Skin of body (tissue), 3 donors: ENCODE measurements at places on chromosomes 6 and 20. TPM values are rescaled to one million over a fixed set of nuclear protein-coding genes. Genes with fewer than 3 reads are reported as not detected.

CST7 gene
- total RNA-seq = 9.4 TPM

MRPL2 gene
- total RNA-seq = 17.3 TPM

HAO1 gene
- total RNA-seq = not detected

DNA sequence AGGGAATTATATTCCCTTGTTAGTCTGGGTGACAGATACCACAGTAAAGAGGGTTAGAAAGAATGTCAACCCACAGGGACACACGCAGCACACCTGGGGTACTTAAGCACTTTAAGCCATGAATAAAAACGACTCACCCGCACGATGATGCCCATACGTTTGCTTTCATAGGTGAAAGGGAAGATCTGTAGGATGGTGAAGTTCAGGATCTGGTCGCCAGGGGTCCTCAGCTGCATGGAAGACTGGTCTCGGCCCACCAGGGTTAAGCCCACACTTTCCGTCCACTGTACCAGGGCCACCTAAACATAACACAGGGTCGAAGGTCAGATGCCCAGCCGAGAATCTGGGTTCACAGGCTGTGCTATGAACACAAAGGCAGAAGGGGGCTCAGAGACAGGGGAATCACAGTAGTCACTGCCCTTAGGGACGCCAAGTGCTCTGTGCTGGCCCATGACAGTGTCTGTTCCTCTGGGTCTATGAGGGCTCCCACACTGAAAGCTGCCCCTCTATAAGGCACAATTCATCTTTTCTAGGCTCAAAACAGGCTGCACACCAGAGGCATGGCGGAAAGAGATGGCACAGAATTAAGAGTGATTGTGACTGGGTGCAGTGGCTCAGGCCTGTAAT is 96.8 kb upstream of the NFATC2 start:
- no peak for DNase-seq

DNA sequence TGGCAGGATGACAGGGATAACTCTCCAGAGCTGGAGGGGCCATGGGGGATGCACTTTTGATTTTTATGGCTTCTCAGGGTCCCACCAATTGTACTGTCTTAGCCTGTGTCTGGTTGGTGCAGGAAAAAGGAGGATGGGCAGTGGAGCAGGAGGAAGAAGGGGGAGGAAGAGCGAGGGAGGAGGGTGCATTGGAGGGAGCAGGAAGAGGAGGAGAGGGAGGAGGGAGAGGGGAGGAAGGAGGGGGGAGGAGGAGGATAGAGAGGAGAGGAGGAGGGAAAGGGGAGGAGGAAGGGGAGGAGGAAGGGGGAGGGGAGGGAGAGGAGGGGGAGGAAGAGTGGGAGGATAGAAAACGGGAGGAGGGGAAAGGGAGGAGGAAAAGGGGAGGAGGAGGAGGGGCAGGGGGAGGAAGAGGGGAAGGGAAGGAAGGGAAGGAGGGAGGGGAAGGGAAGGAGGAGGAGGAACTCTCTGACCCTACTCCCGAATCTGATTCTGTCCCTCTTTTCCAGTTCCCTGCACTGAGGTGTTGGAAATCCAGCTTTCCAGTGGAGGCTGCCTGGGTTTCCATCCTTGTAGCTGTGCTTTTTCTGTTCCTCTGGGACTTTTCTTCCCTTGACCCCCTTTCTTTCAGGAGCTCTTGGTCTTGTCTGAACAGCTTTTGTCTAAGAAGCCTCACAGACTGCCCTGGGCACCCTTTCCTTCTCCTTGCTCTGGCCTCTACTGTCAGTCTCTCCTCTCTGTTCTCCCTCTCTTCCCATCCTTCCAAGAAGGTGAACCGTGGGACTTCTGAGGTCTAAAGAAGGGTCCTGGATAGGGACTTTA is 149.4 kb downstream of the DHX35 start:
- no peak for DNase-seq
